SW 1271 (cell line): ENCODE measurements at places on chromosomes 5 and 9.

DNA sequence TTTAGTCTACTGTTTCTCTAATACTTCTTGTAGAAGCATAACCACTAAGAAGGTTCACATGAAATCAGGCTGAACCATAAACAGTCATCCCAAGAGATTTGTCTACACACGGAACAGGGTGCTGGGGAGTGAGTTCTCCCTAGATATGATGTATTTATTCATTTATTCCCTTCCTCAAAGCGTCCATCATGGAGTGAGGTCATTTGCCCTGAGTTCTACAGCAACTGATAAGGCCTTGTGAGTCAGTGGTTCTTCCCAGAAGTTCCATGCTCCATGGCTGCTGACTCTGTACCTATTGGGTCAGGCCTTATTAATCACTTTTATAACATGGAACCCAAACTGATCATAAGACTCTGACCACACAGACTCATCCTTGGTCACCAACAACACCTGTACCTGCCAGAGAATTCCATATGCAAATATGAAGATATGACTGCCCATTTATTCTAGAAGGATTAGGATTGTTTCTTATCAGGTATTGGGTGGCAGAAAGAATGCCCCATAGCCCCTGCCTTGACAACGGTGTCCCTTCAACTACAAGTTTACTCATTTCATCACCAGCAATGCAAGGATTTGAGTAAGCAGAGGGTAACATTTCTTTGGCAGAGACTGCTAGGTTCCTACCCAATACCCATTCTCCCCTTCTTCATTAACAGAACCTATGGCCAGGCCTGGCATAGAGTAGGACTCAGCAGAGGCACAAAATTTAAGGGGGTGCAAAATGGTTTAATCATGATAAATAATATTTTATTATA lies 118.1 kb downstream of the LHFPL2 start:
- no peak for DNase-seq

GRCh38 chr5:67037171-67037570 lies 159.4 kb downstream of the CD180 start:
- no peak for DNase-seq

- no peak for DNase-seq
Measured at GRCh38 chr9:72858089-72858912, 94.6 kb downstream of the ALDH1A1 start.

GRCh38 chr5:31832966-31833365 lies 194.0 kb downstream of the PDZD2 start:
- no peak for DNase-seq

- DNase-seq: no peak
Measured at GRCh38 chr9:8332871-8333270, 533.3 kb upstream of the DMAC1 start.

GRCh38 chr9:21634951-21635350 lies 152.8 kb upstream of the IFNE start:
- no peak for DNase-seq

DNA sequence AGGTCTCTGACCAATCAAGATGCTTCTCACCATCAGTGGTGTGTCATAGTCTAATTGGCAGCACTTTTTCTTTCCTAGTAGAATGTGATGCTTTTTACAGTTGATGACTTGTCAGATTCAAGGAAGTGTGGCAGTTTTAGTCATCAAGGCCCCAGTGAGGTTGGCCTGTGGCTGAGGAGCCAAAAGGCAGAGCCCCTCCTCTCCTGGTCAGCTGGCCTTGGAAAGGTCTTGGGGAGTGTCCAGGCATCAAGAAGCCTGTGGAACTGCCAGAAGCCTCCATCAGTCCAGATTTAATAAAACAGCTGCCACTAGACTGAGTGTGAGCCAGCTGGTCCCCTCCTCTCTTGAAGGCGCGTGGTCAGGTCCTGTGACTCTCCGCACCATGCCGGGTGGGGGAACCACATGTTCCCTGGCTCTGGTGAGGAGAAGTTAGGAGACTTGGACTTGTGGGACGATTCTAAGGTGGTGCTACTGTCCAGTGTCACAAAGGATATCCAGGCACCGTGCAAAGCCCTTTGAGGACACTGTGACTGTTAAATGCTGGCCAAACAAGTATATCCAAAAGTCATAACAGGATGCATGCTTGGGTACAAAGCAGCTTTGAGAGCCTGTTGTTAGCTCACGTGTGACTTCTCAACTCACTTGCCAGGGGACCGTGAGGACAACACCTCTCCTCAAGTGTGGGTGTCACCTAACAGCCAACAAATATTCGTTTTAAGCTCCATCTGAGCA lies 6.1 kb upstream of the ANGPTL2 start:
- DNase-seq: no peak

DNA sequence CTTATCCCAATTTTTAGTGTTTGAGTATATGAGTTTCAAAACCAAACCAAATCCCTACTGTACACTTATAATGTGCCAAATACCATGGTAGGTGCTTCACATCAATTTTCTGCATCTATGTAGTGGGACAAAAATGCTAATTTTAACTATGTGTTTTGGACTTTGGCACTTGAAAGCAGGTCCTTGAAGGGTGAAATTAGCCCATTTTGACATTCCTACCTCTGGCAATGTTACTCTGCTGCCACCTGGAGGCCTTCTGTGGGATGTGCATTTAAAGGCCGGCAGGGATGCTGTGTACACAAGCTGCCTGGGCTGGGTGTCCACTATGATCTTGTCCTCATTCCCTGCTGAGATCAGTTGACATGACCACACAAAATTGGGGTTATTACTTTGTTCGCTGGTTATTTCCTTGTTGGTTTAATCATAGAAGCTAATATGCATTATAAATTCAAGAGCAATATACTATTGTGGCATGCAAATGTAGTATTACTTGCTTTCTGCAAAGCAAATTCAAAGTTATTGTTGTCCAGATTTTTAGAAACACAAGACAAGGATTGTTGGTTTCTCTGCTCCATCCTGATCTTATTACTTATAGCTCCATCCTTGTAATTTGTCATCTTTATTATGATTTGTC lies 166.8 kb downstream of the ARHGEF28 start:
- DNase-seq: peak; percentile 52
